HFFc6 (cell line): ENCODE measurements at places on chromosomes 2 and 18.

- no peak for DNase-seq
These were observed 101.9 kb downstream of the CTIF start for GRCh38 chr18:48640566-48641270.

DNA sequence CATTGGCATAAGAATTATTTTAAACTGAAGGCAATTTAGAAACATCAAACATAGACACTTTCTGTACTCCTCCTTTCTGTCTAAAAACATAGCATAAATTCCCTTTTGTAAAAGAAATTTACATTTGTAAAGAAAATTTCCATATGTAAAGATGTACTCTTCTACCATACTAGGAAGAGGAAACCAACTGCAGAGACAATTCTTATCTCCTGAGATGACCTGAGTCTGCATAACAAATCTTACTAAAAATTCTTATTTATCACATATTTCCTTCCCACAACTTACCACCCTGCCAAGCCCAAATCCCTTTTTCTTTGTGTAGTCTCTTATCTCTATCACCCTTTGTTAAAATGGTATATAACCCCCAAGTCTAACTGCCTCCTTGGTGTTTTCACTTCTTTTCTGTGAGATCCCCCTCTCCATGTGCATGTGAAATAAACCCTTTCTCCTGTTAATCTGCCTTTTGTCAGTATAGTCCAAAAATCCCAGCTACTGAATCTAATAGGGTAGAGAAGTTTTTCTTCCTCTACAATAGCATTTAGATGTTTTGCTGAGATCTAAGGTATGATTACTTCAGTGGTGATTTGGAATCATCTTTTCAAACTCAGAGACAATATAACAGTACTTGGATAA lies 81.0 kb downstream of the CHN1 start:
- no peak for DNase-seq

DNA sequence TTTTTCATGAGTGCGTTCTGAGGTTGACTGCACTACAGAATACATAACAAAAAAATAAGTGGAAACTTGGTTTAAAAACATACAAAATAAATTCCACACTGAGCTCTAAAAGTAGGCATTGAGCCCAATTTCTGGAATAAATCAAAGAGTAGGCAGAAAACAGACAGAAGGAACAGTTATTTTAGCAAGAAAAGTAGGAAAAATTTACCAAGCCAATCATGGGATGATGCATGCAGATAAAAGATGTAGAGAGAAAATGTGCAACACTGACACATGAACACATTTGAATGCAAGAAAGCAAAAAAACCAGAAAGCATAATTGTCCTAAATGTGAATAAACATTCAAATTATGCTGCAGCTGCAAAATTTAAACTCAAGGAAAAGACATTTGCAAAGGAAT lies 308.3 kb downstream of the DLGAP1 start:
- DNase-seq = no peak

GRCh38 chr2:215973145-215973792 lies 40.1 kb downstream of the MREG start:
- no peak for DNase-seq
